Mesothelial cell of epicardium (in vitro differentiated cells): ENCODE measurements at places on chromosomes 3 and 15.

DNA sequence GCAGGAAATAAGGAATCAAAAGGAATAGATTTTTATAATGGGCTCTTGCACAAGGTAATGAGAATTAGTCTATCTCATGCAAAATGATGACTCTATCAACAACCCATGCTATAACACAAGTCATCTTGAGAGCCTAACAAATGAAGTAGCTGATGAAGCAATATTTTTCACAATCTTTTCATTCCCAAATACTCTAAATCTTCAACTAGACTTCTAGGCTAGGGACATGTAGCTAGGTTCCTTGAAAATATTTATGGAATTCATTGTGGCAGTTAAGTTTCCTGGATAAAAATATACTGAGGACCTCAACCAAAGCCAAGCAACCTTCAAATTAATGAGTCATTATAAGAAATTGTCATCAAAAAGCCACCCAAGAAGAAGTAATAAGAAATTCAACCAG is 55.4 kb downstream of the DCBLD2 start:
- DNase-seq: no peak

DNA sequence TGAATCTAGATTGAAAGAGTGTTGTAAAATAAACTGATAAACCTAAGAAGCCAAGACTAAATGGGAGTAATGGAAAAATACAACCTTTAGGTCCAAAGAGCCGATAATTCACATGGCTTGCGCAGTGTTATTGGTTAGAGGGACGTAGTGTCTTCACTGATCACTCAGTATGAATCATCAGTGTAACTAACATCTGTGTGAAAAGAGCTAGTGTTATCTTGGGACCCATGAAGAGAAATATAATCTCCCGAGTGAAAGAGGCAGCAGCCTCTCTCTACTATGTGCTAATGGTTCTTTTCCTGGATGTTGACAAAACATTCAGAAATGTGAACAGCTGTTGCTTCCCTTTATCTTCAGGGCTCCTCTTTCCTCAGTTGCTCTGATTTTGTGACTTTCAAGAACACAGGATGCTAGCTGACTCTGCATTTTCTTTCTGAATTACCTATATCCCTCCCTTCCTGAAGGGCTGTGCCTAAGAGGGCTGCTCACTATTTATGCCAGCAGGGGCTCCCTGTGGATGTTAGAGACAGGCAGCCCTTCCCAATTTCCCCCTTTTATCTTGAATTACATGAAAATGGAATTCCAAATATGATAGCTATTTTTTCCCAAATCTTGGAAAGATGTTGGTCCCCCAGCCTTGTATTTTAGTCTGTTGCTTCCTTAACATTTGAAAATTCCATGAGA is 128.8 kb downstream of the GRM7 start:
- no peak for DNase-seq

DNA sequence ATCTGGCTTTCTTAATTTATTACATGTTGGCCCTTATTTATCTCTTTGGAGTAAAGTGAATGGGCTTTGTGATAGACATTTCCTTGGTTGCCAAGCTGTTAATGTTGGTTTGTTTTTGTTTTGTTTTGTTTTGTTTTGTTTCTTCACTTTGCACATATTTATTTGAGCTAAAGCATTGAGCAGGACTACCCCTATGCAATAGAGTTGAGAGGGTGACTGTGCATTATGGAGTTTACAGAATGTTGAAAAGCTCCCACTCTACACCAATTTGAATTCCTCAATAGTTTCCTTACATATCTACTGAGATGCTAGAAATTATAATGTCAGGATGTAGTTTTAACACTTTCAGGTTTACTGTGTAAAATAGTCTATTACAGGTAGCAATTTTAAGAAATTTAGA is 462.8 kb upstream of the CBLB start:
- no peak for DNase-seq

- DNase-seq: no peak
Measured at GRCh38 chr3:155760653-155761052, 15.8 kb upstream of the PLCH1 start.

GRCh38 chr15:67267440-67267839 is 12.9 kb downstream of the IQCH start:
- no peak for DNase-seq

GRCh38 chr3:1197051-1197450 is 104.2 kb downstream of the CNTN6 start:
- no peak for DNase-seq

DNA sequence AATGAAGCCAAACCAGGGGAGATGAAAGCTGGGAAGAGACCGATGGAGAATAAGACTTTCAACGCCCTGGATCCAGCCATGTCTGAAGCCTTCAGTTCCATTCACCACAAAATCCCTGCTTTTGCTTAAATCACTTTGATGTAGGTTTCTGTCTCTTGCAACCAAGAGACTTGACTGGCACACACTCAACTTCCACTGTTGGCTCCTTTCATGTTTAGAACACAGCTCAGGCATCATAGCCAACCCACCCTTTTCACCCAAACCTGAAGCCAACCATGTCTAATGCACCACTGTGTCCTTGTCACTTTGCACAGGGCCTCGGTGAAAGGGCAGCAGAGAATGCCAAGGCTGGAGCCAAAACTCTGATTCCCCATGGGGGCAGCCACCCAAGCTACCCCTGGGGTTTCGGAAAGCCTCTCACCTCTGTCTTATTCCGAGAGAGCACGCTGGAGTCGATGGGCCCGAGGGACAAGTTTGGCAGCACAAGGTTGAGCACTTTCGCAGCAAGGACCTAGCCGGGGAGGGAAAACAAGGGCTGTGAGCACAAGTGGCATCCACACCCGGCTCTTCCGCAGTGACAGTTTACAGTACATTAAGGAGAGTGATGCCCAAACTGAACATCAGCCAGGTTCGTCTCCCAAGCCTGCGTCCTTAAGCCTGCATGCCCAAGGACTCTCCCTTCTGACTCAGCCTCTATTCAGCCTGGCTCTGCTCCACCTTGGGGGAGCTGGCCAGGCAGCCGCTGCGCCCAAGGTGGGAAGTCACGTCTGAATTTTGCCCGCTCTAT is 37.6 kb downstream of the ABTB1 start:
- no peak for DNase-seq

GRCh38 chr3:123984957-123985356 is 7.0 kb downstream of the ROPN1 start:
- DNase-seq: no peak

GRCh38 chr3:38634111-38634510 is 15.4 kb downstream of the SCN5A start:
- no peak for DNase-seq

DNA sequence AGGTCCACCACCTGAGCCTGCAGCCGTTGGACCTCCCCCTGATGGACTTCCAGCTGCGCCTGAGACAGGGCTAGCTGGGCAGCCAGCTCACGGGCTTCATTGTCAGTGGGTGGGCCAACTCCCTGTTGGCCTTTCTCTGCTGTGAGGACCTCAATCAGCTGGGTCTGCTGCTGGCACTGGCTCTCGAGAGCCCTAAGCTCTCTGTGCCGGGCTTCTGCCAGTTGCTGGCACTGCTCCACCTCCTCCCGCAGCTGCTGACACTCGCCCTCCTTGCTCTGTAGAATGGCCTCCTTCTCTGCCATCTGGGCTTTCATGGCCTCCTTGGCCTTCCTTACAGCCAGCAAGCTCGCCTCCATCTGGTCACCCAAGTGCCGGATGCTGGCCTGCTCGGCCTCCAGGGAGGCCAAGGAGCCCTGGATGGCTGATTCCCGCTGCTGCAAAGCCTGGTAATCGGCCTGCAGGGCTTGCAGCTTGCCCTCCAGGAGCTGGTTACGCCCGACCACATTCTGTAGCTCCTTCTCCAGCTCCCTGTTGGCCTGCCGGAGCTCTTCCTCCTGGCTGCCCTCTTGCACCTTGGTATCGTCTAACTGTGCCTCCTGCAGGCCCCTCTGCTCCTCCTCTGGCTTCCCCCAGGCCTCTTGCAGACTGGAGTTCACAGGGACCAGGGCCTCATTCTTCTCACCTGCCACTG is 23.8 kb downstream of the CXCR6 start:
- DNase-seq: no peak

- DNase-seq: peak; percentile 73
Measured at GRCh38 chr3:198080521-198081384, 120.7 kb downstream of the LMLN start.

GRCh38 chr3:173732237-173732636 is 334.7 kb downstream of the NLGN1 start:
- DNase-seq: no peak

DNA sequence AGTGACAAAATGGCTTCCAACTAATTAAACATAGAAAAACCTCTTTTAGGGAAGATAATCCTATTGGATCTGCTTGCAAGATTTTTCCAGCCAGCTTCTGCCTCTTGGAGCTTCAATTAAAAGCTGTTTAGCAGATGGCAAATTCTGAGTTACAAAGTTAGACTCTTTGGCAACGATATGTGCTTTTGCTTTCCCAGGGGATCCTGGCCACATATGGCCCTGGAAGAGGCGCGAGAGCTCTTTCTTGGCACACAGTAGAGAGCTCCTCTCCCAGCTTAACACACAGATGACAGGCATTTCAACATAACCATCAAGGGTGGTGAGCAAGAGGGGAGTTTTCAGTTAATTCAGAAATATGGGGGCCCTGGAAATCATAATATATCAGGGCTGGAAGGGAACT is 41.6 kb upstream of the GALNT15 start:
- no peak for DNase-seq

GRCh38 chr15:34301058-34301457 is 36.5 kb downstream of the SLC12A6 start:
- DNase-seq: no peak

GRCh38 chr3:16606398-16606797 is 1.2 kb upstream of the DAZL start:
- DNase-seq: no peak

DNA sequence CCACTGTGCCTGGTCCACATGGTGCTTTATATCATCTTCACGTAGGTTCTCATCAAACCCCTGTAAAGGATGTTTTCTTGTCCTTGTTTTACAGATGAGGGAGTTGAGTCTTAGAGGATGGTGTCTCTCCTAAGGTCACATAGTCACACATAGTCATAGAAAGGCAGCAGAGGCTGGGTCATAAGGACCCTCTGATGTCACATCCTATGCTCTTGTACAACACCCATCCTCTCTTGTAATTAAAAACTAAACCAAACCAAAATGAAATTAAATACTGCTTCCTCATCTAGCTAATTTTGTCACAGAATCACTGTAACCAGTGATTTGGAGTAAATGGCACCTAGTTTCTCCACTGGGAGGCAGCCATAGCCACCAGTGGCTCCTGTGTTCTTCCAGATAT is 21.8 kb upstream of the ATP1B3 start:
- no peak for DNase-seq

DNA sequence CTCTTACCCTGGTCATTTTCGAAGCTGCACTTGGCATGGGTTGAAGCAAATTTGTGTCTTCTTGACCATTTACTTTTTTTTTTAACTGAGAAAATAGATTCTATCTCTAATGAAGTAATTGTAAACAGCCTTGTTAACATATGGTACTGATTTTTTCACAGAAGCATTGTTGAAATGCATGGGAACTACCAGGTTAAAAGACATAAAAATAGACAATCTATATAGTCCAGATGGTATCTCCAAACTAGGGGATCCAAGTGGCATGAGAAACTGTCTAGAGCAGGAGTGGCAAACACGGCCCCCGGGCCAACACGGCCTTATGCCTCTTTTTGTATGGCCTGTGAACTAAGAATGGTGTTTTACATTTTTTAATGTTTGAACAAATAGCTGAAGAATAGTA is 41.9 kb downstream of the CACNA1D start:
- no peak for DNase-seq

DNA sequence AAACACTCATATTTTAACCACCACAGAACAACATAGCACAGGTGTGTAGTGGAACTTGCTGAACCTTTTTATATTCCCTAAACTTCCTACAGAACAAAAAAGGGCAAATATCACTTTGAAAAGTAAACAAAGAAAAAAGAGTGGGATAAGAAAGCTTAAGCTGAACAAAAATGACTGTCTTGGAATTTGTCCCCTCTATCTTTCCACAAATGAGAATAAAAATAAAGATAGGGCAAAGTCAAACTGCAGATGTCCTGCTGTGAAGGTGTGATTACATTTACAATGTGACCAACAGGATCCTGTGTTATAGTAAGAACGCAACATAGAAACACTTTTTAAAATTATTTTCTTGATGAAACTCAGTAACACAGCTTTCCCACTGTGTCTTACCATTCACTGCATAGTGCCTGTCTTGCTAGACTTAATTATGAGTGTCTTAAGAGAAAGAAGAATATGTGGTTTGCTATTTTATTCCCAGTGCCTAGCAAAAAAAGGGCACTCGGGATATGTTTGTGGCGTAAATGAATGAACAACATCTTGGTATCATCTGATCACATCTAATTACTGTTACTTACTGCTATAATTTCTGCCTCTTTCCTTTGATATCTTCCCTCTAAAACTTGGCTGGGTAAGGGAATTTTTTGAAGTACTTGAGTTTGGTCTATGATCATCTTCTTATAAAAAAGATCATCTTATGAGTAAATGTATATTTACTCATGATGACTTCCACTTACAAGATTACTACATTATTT is 67.5 kb downstream of the DENND4A start:
- DNase-seq: no peak

GRCh38 chr3:122727294-122727693 is 46.7 kb downstream of the PARP14 start:
- no peak for DNase-seq

DNA sequence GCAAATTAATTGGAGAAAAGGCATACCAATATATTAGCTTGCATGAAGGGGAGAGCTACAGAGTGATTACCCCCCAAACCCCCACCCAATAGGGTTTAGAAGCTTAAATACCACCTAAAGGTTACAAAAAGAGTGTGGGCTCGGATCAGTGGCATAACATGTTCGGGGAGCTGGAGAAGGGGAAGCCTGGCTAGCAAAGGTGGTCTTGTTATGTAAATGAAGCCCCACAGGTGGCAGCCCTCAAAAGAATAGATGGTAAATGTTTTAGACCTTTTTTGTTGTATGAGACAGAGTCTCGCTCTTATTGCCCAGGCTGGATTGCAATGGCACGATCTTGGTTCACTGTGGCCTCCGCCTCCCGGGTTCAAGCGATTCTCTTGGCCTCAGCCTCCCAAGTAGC is 10.9 kb upstream of the PXK start:
- DNase-seq: no peak

GRCh38 chr3:129936757-129937156 is 37.8 kb upstream of the TRH start:
- no peak for DNase-seq

- peak; percentile 78 for DNase-seq
Measured at GRCh38 chr15:52790169-52790708, at the start of gene ONECUT1. Gene ONECUT1 (minus strand): TSS chr15:52790336. CDS start chr15:52789884, 452 bp downstream.

GRCh38 chr15:75776065-75776423 is 63.4 kb upstream of the CSPG4 start:
- DNase-seq: peak; percentile 33
